Suprapubic skin (tissue), 4 donors: ENCODE measurements at places on chromosomes 13 and 19.

DNA sequence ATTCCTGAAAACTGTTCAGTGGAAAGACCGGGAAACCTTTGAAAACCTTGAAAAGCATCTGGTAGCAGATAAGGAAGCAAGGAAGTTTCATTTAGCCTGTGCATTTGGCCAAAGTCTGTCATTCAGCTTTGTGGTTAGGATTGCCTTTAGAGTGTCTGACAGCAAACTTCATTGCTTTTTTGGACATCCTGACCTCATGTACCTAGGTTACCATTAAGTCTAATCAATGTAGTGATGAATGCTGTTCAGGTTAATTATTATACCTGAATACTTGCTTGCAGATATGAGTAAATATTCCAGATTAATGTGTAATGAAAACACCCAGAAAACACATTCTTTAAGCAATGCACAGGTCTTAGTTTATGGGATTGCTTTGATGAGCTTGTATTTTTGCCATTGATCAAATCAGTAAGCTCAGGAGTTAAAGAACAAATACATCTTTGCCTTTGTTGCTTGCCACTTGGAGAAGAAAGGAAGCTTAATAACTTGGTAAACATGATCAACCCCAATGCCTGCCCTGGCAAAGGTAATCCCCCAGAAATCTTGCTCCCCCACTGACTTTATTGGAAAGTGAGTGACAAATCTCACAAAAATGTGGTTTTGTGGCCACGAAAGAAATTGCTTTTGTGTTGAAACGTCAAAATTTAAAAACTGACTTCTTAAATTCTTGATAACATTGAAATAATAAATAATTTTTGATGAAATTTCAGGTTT lies 87.4 kb downstream of the SLC15A1 start:
- DNase-seq, result no peak

DNA sequence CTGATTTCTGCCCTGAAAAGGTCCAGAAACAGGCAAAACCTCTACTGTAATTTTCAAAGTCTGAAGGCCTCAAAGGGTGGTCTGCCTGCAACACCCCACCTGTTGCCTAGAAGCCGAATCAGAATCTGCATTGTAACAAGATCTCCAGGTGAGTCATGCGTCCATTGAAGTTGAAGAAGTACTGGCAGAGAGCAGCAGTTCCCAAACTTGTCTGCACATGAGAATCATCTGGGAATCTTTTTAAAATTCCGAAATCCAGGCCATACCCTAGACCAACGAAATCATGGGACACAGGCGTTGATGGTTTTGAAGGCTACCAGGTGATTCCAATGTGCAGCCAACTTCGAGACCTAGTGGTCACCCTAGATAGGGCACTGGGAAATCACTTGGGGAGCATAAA lies 16.0 kb upstream of the CLN5 start:
- no peak for DNase-seq

GRCh38 chr19:5271145-5271544 lies 69.5 kb downstream of the PTPRS start:
- DNase-seq, result no peak

DNA sequence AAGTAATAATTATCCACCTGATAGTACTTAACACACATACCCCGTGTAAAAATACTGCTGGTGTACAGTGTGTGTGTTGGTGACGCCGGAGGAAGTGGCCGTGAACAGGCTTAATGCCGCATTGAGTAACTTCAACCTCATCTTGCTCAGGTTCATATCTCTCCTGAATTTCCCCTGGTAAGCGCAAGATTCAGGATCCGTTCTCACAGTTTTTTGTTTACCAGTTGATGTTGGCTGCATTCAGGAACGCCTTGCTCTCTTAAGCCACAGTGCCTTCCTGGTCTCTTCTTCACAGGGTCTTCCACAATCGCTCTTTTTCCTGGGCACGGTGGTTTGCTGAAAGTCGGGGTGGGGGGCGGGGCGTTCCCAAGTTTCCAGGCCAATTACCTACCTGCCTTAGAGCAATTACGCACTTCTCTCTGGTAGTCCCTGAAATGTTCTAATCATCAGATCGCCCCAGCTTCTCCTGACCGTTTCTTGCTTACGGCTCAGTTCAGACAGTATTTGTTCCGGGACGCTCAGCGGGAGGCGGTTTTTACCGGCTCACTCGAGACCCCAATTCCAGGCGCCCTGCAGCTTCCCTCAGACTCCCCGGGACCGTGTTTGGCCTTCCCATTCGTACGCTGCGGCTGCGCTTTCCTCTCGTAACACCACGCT lies 706 bp upstream of the DNAJC3 start:
- DNase-seq, result no peak

DNA sequence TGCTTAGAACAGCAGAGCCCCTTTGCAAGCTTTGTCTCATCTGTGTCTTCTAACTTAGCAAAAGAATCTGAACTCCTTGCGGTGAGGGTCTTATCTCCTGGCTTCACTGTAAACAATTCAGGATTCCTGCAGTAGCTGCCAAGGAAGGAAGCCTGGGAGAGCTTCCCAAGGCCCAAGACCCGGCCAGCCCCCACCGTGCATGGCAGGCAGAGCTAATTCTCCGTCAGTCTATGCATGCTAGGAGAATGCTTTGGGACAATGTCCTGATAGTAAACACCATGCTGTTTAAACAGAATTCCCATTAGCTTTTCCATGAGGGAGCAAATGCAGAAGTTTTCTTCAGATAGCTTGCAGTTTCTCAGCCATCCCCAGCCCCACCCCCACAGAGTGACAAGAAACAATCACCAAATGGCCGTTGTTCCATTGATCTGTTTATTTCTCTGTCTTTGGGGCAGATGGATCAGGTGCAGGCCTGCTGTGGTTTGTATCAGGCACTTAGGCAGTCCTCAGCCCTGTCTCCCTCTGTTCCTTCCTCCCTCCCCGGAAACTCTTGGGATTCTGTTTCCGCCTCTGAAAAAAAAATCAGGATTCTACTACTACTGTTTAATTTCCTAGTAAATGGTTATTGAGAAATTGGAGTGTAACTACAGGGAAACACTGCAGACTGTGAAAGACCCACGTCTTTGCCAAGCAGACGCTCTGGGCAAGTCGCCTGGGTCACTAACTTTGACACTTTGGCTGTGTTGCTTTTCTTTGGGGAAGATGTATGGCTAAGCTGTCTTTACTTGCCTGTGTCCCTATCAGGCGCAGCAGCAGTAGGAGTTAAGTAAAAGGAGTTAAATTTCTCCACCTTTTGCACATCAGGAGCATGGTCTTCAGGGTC lies 40.7 kb upstream of the SPATA13 start:
- no peak for DNase-seq

- DNase-seq, result no peak
Measured at GRCh38 chr19:40261631-40262030, 23.5 kb downstream of the AKT2 start.

DNA sequence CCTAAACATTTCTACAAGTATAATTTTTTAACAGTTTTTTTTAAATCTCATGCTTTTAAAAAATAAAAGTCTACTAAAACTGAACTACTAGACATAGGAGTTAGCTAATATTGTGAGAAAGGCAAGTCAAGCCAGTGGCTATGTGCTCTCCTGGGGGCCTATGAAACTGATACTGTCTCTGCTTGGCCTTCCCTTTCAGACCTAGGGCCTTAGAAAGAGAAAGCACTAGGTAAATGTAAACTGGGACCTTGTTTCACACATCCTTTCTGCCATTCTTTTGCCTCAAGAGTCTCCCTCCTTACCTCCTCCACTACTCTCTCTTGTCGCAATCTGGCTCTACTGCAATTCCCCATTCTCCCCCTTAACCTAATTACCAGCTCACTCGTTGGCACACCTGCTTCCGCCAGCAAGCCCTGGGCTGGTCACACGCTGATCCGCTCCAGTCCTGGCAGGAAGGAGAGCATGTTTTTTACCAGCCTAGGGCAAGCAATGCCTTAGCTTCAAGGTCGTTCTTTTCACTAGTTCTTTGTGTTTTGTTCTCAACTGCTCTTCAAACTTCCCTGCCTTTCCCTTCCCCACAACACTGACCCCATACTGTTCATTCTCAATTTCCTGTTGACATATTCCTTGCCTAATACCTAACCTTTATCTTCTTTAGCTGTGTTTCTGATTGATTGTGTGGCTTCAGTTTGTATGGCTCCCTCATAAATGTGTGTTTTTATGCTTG lies 23.1 kb downstream of the TBC1D4 start:
- no peak for DNase-seq

DNA sequence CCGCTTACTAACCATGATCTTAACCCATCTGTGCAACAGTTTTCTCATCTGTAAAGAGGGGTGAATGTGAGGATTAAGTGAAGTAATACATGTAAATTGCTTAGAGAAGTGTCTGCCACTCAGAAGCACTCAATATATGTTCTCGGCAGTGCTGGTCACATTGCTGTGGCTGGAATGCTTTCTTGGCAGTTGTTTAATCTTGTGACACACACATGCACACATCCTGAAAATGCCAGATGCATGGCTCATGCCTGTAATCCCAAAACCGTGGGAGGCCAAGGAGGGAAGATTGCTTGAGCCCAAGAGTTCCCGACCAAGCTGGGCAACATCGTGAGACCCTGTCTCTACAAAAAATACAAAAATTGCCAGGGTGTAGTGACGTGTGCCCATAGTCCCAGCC lies 4.9 kb upstream of the DMKN start:
- DNase-seq, result no peak

DNA sequence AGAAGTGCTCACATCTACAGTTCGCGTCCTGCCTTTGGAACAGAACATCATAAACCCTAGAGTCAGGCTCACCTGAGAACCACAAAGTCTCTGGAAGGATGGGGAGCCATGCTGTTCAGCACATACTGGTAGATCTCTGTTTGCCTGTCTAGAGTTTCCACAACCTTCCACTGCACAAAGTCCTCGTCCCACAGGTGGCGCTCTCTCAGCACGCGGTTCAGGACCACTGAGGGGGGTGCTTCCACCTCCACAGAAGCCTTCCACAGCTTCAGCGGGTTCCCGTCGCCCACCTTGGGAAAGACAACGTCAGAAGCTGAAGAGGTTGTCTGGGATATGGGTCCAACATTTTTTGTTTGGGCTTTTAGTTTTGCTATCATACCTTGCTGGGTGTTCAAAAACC lies 93.6 kb downstream of the KL start:
- DNase-seq, result no peak

DNA sequence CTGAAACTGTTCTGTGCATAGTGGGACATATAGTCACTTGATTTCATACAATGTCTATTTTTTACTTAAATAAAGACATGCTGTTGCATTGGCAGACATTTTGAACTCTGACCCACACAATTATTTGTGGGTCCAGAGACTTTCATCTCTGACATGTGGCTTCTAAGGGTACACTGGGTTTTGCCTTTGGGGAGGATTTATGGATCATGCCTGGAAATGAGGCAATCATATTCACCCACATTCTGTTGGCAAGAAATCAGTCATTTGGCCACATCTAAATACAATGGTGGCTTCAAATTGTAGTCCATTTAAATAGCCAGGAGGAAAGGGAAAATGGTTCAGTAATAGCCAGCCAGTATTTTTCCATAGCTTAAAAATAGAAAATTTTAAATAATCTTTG lies 238.3 kb upstream of the KLF12 start:
- DNase-seq, result no peak

DNA sequence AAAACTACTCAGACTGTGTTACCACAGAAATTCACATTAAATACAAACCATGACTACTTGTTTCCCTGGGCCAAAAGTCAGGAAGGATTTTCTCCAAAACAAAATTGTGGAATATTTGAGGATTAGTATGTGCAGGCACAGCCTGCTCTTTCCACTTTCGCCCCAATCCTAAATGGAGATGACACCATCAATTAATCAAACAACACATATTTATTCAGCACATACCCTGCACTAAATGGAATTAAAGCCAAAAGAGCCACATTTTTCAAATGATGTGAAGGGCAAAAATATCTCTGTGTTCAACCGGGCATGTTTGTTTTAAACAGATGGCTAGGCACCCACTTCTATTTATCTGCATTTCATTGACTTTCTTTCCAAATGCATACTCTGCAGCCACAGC lies 523.1 kb downstream of the DCT start:
- DNase-seq, result no peak

DNA sequence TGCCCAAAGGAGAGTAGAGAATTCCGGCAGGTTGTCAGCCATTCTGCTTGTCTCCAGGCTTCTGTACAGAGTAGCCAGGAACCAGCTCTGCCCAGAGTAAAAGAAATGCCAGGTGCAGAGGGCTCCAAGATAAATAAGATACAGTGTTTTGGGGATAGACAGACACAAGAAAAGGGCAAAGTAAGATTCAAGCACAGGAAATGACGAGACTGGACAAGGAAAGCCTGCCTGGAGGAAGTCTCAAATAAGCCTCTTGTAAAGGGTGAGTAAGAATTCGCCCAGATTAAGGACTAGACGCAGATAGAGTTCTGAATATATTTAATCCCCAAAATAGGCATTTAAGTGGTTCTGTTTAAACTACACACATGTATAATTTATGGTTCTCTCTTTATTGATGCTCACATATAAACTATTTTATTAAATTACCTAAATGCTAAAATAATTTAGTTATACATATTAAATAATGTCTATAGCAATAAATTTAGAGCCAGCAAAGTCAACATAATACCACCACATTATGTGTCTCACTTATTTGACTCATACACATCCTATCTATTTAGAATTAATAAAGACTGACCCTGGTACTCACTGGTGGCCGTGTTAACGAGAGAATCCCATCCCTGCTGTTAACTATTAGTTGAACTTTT lies 98.4 kb upstream of the RAP2A start:
- no peak for DNase-seq

- no peak for DNase-seq
Measured at GRCh38 chr13:21076253-21076652, 14.9 kb upstream of the LATS2 start.

DNA sequence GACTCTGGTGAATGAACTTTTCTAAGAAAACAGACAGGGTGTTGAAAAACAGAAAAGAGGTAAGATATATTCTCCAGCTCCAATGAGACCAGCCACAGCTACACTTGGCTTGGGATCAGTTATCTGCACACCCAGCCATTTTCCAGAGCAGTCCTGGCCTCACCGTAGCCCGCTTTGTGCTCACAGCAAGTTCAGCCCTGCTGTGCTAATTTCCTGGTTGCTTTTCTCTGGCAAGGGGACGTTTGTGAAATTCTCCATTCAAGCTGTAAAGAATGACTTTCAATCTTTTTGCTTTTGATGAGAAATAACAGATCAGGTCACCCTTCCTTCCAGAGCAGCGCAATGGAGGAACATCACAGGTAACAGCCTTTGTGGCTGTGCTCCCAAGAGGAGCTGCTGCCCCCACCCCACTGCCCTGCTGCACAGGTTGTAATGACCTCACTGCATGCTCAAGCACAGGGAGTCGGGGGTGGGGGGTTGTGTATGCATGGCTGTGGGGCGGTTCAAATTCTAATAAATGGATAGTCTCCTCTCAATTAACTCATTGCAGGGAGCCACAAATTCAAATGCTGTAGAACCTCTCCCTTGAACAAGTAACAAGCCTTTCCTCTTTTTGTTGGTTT lies 516.6 kb upstream of the NBEA start:
- DNase-seq, result no peak

DNA sequence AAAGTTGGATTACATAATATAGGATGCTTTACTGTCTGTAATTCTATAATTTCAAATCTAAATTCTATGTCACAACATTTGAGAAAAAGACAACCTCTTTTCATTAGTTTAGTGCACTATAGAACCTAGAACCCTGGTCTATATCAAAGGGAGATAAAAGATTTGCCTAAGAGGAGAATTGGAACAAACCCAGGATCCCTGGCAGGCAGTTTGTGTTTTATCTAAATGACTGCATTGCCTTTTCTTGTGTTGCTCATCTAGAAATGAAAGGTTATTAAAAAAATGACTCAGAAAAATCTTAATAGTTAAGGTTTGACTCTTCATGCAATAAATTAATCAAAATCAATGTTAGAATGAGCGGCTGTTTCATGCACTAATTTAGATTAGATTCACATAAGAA lies 96.7 kb downstream of the PCDH9 start:
- no peak for DNase-seq

- no peak for DNase-seq
Measured at GRCh38 chr19:54418930-54419800, 3.9 kb downstream of the TTYH1 start.
